ENCODE measurements at places on chromosomes 2 and 18.

DNA sequence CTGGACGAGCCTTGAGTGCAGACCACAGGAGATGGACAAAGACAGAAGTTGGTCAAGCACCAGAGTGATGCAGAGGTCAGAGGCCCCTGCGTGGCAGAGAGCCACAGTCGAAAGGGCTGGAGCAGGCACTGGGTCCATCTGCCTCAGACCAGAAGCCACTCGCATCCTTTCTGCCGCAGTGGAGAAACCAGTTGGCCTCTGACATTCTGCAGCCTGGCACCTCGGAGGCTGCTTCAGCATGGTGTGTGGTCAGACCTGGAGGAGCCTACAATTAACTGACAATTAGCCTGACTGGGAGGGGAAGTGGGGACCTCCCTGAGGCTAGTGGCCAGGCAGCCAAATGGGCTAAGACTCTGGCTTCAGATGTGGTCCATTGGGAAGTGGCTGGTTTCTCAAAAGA is 111.1 kb downstream of the SGPP2 start:
- DNase-seq = no peak

DNA sequence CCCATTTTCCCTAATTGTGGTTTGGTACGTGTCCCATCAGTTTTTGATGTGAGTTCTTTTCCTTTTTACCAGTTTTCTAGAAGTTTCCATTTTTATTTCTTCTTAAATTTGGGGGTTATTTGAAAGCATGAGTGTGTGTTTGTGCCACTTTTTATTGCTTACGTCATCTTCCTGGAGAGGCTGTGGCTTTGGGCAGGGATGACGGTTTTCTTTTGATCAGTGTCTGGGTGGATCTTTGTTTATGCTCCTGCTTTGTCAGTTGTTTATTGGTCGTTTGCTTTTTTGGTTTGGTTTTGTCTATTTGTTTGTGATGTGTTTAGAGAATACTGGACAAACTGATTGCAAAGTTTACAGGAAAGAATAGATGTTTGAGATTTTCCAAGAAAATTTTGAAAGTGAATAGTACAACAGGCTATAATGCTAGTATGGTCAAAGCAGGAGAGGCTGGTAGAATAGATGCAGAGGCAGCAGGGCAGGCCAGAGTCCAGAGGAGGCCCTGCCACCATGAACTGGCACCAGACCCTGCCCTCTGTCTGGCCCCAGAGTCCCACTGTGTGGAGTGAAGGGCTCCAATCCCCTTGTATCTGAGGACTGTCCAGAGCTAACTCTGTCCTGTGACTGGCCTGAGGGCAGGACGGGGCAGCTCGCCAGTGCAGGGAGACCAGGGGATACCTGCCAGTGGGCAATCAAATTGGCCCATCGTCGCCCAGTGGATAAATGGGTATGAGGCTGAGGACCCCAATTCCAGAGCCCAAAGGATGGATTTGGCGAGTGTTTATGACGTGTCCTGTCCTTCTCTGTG is 23.4 kb upstream of the SNED1 start:
- DNase-seq = no peak

DNA sequence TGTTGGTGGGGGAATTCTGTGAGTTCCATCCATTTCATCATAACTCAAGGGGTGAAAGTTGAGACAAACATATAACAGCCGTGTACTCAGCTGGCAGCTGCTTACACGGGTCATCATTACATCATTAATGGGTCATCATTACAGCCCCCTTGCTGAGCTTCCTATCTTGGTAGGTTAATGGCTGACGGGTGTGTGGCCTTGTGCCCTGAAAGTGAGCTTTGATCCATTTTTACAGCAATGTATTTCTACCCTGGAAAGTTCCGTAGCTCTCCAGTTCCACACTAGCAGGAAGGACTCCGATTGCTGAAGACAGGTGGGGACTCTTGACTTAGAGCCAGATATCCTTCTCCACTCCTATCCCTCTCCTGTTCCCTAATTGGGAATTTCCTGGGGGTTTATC is 105.2 kb upstream of the DLX2 start:
- no peak for DNase-seq

- DNase-seq = no peak
These were observed 69.2 kb downstream of the DGKD start for GRCh38 chr2:233423552-233423860.

GRCh38 chr2:96374211-96374951 is 38.8 kb downstream of the NCAPH start:
- DNase-seq = no peak

- no peak for DNase-seq
These were observed 52.1 kb upstream of the LAPTM4A start for GRCh38 chr2:20103530-20103929.

DNA sequence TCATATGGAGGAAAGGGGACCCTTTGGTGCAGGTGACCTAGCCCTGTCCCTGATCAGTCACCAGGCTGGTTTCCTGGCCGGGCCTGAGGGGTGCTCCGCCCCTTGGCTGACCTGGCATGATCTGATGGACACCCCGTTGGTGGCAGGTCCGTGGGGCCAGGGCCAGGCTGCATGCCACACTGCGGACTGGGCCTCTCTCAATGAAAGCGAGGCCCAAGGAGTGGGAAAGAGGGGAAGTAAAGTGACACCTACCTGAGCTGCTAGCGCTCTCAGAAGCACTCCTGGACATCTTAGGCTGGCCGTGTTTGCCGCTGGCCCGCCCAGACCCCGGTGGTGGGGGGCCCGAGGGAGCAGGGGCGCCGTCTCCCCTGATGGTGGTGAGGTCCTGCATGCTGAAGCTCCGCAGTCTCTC is 33.1 kb downstream of the MRPL35 start:
- no peak for DNase-seq

All from stimulated activated CD4-positive, alpha-beta T cell treated with anti-CD3 and anti-CD28 coated beads, Interleukin-4, amount 100 ng/mL, for 48 hours (primary cell).